ENCODE measurements at places on chromosomes 3 and 15. TPM values are rescaled to one million over a fixed set of nuclear protein-coding genes. Genes with fewer than 3 reads are reported as not detected.
A peak's percentile ranks its signal among the peaks of the same experiment; 100 is the strongest.

- no peaks in the 10 kb centered on the region for H3K4me1 ChIP-seq
- H3K27me3 ChIP-seq: peaks cover 29% of the 10 kb centered on the region
Observed at GRCh38 chr15:45391746-45392583, 13.6 kb upstream of the GATM start.

The LDHAL6B gene
- polyA plus RNA-seq: 0.25 TPM

GRCh38 chr3:126613479-126614188 is 41.3 kb downstream of the TXNRD3 start:
- peaks cover 15% of the 10 kb centered on the region for H3K36me3 ChIP-seq
- no peak overlapping the region for H3K4me3 ChIP-seq
- H3K27ac ChIP-seq: no peak overlapping the region
- DNase-seq: peak; percentile 38

GRCh38 chr15:89772932-89773583 is 3.1 kb upstream of the MESP2 start:
- DNase-seq: peak; percentile 42
- no peak overlapping the region for H3K4me3 ChIP-seq
- H3K27me3 ChIP-seq: no peaks in the 10 kb centered on the region
- no peak overlapping the region for H3K27ac ChIP-seq
- H3K4me1 ChIP-seq: peaks cover 22% of the 10 kb centered on the region

DNA sequence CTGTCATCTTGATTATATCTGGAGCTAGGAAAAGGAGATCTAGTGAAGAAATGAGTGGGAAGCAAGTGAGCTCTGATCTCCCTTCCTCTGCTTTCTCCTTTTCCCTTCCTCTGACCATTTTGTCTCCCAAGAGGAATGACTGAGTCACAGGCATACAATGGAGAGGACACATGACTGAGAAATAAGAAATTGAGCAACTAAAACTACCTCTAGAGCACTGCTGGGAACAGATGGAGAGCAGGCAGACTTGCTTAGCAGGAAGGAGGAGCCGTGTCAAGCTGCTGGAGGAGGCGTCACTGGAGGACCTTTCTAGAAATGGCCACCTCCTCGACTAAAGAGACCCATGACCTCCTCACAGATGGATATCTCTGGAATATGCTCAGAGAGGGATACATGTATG is 66.9 kb upstream of the MYO5C start:
- no peak overlapping the region for H3K4me3 ChIP-seq
- DNase-seq: peak; percentile 92
- H3K4me1 ChIP-seq: peaks cover 19% of the 10 kb centered on the region

GRCh38 chr3:14141602-14142341 is 16.9 kb downstream of the TMEM43 start:
- no peak overlapping the region for H3K4me3 ChIP-seq
- H3K27ac ChIP-seq: peak overlapping the region; percentile 100
- DNase-seq: peak; percentile 63
- H3K4me1 ChIP-seq: peaks cover 63% of the 10 kb centered on the region
- H3K27me3 ChIP-seq: no peaks in the 10 kb centered on the region

DNA sequence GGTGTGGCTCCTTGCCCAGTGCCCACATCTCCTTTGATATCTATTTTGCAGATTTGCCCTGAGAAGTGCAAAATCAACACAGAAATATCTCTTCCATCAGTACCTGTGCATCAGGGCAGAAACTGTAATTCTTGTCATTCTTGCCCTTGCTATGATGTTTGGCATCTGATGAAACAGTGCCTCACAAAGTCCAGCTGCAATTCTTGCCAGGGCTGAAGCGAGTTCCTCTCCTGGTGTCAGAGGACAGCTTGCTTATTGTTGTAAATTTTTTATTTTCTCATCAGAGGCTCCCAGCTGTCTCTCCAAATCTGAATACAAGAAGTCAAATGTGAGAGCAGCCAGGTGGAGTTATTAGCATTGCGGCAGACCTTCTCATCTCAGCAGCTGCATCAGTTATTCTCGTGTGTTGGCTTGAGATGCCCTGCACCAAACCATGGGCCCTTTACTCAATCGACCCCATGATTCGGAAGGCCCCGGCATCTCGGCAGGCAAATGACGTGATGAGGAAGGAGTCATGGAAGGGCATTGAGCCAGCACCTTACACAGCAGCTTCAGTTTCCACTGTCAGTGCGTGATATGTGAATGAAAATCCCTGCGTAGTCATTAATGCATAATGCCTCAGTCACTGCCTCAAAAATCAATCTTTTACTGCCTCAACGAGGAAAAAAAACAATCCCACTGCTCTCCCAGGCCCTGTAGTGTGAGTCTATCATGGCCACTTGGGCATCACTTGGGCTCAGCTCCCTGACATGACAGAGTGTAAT is 93.4 kb downstream of the CCNL1 start:
- DNase-seq: peak; percentile 75
- H3K36me3 ChIP-seq: no peaks in the 10 kb centered on the region
- H3K27me3 ChIP-seq: no peaks in the 10 kb centered on the region
- peak overlapping the region; percentile 33 for H3K27ac ChIP-seq
- H3K4me3 ChIP-seq: no peak overlapping the region

DNA sequence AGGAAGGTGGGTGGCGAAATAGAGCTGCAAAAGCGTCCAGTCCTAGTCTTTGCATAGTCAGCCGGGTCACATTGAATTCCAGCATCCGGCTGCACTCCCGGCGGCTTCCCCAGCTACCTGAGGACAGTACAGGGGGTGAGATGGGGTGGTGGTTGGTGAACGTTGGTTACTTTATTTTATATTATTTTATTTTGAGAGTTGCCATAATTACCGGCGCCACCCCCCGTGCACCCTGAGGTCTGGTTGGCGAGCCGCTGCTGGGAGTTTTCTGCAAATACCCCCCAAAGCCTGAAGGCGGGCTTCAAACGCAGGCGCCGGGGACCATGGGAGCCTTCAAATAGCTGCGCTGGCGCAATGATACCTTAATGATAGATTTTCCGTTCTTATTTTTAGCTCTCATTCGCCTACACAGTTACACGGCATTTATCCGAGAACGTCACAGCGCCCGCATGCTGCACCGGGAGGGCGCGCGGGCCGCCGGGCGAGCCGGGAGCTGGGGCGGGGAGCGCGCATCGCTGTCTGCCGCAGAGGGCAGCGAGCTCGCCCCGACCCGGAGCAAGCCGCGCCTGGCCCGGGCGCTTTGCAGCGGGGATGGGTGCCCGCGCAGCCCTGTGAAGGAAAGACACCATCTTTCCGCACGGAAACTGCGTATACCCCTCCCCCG is 756 bp upstream of the RASGRF1 start:
- H3K4me1 ChIP-seq: no peaks in the 10 kb centered on the region
- no peaks in the 10 kb centered on the region for H3K36me3 ChIP-seq
- DNase-seq: peak; percentile 43
- H3K4me3 ChIP-seq: no peak overlapping the region
- H3K27ac ChIP-seq: no peak overlapping the region
- H3K27me3 ChIP-seq: peaks cover 61% of the 10 kb centered on the region

- no peak overlapping the region for H3K27ac ChIP-seq
- H3K36me3 ChIP-seq: no peaks in the 10 kb centered on the region
- no peaks in the 10 kb centered on the region for H3K27me3 ChIP-seq
- H3K4me3 ChIP-seq: no peak overlapping the region
- no peak for DNase-seq
Observed at GRCh38 chr3:165446555-165446954, 250.4 kb upstream of the SLITRK3 start.

- peak; percentile 90 for DNase-seq
- peak overlapping the region; percentile 37 for H3K27ac ChIP-seq
- no peaks in the 10 kb centered on the region for H3K36me3 ChIP-seq
Observed at GRCh38 chr15:98983334-98983733, 24.3 kb downstream of the PGPEP1L start.

The EAF1 gene
- 7.2 TPM for polyA plus RNA-seq

The LSAMP gene
- 9.3 TPM for polyA plus RNA-seq

The EXD1 gene
- not detected for polyA plus RNA-seq

The SI gene
- polyA plus RNA-seq: not detected

GRCh38 chr3:124974691-124975090 is 40.1 kb upstream of the MUC13 start:
- no peak overlapping the region for H3K27ac ChIP-seq
- no peak overlapping the region for H3K4me3 ChIP-seq
- no peaks in the 10 kb centered on the region for H3K4me1 ChIP-seq
- H3K36me3 ChIP-seq: peaks cover 94% of the 10 kb centered on the region
- no peak for DNase-seq
- H3K27me3 ChIP-seq: no peaks in the 10 kb centered on the region

- DNase-seq: peak; percentile 28
- no peaks in the 10 kb centered on the region for H3K27me3 ChIP-seq
- H3K27ac ChIP-seq: no peak overlapping the region
- peaks cover 23% of the 10 kb centered on the region for H3K4me1 ChIP-seq
- no peak overlapping the region for H3K4me3 ChIP-seq
- peaks cover 11% of the 10 kb centered on the region for H3K36me3 ChIP-seq
Observed at GRCh38 chr15:72342385-72342784, 22.4 kb upstream of the CELF6 start.

Measured in GM23248 (cell line).